ENCODE measurements at places on chromosomes 7 and 10.
A peak's percentile ranks its signal among the peaks of the same experiment; 100 is the strongest.

DNA sequence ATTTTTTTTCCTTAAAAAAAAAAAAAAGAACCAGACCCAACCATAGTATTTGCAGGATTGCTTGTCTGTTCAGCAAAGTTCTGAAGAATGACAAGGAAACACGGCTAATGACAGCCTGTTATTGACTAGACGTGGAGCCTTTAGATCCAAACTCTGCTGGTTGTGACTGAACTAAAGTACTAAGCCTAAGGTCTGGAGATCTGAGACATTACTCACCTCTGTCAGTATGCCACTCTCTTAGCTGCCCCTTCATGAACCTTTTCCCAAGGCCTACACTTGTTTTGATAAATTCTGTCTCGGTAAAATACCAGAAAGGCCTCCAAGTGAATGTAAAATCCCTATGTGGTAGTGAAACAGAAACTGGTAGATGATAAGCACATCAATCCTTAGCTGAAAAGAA lies 101.0 kb downstream of the CABCOCO1 start:
- no peak for DNase-seq

GRCh38 chr10:131743190-131744151 lies 157.3 kb upstream of the PPP2R2D start:
- DNase-seq, result no peak

DNA sequence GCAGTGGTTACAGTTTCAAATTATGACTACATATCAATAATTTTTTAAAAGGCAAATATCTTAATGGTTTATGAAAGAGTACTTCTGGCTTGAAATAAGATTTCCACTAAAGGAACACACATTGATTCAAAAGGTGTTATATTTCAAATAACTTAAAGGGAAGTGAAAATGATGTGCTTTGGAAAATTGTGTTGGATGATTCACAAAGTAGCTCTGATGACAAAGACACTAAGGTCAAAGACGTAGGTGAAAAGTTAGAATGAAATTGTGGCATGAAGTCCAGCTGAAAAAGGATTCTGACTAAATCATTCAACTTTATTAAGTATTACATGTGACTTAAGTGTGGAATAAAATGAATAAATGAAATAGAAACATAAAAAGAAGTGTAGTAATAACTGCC lies 20.8 kb upstream of the OR2A5 start:
- no peak for DNase-seq

GRCh38 chr7:20185988-20186387 lies 31.2 kb downstream of the MACC1 start:
- DNase-seq, result no peak

DNA sequence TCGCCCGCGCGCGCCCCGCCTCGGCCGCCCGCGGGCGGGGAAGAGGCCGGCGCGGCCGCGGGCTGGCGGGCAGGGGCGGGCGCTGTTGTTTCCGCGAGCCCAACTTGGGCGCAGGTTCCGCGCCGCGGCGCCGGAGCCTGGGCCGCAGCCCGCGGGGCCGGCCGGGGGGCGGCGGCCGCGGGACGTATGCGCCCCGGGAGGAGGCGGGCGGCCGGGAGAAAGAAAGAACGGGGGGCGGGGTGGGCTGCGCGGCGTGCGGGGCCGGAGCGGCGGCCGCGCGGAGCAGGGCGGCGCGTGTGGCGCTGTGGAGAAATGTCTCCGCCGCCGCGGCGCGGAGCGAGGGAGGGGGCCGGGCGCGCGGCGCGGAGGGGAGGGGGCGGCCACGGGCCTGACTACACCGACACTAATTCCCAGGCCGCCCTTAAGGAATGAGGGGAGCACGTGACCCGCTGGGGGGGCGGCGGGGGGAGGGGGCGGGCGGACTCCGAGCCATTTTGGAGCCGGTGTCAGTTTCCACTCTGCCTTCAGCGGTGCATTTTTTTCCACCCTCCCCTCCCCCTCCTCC lies at the start of gene BMI1:
Gene BMI1, plus strand, starts transcription at position 509 of the 565 bp plus-strand sequence. CDS start 5,351 bp downstream, outside the sequence.
- DNase-seq, result peak; percentile 87

DNA sequence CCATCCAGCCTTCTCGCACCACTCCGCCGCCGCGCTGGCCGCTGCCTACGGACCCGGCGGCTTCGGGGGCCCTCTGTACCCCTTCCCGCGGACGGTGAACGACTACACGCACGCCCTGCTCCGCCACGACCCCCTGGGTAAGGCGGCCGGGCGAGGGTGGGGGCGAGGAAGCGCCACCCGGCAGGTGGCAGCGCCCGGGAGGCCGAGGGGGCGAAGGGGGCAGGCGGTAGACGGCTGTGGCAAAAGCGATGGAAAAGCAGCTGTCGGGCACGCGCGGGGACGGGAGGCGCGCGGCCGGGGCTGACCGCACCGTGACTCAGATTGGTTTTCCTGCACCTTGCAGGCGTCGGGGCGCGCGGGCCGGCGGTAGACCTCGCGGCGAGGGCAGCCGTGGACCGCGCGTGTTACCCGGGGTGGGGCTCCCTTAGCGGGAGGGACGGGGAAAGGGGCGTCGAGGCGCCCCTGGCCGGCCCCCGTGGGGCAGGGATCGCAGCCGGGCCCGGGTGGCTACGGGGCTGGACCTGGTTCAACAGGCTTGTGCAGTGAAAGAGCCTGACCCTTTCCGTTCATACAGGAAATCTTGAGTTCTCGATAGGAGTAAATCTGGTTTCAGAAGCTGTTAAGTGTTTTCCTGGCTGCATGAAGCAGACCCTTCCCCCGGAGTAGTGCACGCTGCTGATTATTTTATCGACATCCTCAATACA lies 608 bp downstream of the HHEX start:
- peak; percentile 35 for DNase-seq

- peak; percentile 59 for DNase-seq
These were observed 45.6 kb downstream of the ELFN1 start for GRCh38 chr7:1715671-1716074.

GRCh38 chr7:54888067-54888733 lies 129.2 kb upstream of the SEC61G start:
- no peak for DNase-seq

DNA sequence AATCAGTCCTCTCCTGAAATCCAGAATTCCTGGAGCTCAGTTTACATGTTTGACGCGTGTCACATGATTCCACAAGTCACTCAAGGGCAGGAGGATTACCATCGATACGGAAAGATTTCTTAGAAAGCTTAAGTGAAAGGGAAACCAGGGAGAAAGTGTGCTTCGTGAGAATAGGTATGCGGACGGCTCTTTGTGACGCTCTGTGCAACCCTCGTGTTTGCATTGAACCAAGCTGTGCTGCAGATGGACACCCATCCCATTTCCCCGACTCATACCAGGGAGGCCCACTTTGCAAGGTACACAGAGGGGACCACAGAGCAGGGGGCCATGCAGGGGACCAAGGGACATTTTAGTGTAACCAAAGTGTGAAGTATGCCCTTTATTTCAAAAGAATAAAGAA lies 43.2 kb downstream of the IKZF1 start:
- no peak for DNase-seq

GRCh38 chr10:9091530-9092093 lies 1037.1 kb downstream of the GATA3 start:
- no peak for DNase-seq

- DNase-seq, result no peak
These were observed 317.1 kb upstream of the KLF6 start for GRCh38 chr10:4101918-4102654.

DNA sequence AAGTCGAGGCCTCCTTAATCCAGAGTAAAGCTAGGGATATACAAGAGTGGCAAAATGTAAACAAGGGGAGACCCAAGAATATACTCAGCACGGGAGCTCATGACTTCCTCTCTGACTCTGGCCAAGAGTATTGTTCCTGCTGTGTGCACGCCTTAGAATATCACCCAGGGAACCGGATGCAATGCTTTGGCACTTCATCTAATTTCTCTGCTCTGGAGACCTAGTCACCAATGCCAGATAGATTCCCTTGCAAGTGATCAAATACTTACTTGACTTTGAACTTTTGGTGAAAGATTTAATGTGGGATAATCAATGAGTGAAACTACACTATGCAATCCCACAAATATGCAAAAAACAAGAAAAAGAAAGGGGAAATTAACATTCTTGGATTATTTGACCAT lies 695.5 kb downstream of the INHBA start:
- DNase-seq, result peak; percentile 75

GRCh38 chr10:12689893-12690292 lies 311.6 kb downstream of the CCDC3 start:
- no peak for DNase-seq

- no peak for DNase-seq
These were observed 267.7 kb downstream of the MALRD1 start for GRCh38 chr10:19316204-19316870.

DNA sequence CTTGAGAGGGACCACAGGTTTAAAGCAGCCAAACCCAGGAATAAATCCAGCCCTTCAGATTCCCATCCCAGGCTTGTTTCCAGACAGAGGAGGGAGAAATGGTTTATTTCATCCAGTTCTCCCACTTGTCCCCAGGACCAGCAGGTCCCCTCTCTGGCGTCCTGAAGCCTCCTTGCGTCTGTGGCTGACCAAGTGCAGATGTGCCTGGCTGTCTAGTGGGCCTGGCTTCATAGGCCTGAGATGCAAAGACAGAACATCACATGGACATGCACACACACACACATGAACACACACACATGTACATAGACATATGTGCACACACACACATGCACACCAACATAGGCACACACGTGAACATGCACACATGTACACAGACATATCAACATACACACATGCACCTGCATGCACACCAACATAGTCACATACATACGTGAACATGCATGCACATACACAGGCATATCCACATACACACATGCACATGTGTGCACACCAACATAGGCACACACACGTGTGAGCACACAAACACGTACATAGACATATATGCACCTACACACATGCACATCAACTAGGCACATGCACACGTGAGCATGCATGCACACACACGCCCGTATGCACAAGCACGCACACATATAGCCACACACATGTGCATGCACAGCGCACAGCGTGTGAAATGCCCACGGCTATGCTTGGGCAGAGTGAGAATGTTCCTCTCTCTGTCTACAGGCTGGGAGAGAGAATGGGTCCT lies 10.7 kb downstream of the FOXL3 start:
- DNase-seq, result no peak

DNA sequence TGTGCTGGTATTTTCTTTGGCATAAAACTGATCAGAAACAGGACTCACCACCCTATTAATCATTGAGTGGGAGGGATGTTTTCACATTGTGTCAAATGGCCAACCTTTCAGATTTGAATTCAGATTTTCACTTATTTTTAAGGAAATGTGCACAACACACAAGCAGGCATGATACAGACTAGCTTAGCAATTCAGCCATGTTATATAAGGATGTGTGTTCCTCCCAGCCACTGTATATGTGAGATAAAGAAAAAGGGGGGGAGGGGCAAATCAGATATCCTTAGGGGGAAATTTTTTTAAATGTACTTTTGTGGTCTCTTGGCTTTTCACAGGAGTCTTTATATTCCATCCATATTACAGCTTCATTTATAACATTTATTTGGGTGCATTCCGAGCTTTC lies 3.1 kb downstream of the GAD2 start:
- no peak for DNase-seq

- no peak for DNase-seq
These were observed 100.1 kb upstream of the PTN start for GRCh38 chr7:137443616-137444015.

DNA sequence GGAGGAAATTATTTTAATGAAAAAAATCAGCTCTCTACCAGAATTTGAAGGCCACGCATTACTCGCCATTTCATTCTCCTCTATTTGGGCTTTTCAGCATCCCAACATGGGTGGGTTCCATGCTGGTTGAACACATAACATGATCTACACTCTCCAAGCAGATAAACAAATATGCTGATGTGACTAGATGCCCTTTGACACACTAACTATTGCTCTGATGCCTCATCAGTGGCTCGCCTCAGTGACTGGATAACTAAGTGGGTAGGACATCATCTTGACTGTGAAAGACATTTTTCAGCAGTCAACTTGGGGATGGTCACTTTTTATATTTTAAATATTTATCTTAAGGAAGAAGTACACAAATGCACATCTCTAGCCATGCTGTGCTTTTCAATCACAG lies 113.9 kb upstream of the LAMB4 start:
- DNase-seq, result no peak

GRCh38 chr10:96205580-96205979 lies 65.8 kb downstream of the BLNK start:
- no peak for DNase-seq

DNA sequence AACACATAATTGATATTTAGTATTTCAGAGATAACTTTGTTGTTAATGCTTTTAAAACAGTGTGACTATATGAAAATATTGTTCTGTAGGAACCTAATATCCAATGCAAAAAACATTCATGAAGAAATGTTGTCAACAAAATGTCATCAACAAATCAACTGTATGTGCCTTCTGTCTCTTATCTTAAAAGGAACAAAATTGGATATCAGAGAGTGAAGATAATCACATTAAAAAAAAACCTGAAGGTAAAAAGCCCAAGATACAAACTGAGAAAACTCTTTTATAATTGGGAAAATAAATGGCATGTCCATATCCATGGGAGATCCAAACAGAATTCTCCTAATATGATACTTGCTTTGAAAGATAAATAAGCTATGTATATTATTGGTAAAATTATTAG lies 33.9 kb downstream of the ICA1 start:
- DNase-seq, result no peak

DNA sequence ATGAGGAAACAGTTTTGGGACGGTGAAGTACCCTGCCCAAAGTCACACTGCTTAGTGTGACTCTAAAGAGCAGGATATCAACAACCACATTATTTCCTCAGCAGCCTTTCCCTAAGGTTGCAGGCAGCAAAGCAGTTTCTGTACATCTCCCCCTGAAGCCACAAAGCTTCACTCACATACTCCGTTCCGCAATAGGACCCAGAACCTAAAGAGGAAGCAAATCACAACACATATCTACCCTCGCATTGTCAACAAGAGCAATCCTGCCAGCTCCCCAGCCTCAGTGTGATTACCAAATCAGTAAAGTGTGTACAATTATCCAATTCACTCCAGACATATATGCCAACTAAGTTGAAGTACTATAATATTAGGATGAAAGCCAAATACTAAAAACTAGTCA lies 30.8 kb downstream of the VAX1 start:
- no peak for DNase-seq

DNA sequence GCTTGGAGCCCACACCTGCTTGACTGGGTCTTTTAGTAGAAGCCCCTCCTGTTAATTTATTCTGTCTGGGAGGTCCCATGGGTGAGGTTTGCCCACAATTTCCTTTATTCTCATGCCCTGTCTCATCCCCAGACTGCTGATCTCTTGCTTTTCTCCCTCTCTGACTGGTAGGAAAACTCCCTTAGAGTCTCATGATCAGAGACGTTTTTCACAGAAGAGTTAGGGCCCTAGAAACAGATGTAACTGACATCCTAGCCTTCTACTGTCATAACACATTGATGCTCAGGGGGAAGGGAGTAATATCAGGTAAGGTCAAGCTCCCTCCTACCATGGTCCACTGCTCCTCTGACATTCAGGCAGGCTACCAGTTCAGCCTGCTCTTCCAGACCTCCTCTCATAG lies 43.7 kb upstream of the WASL start:
- no peak for DNase-seq

- no peak for DNase-seq
These were observed 4.2 kb downstream of the CYP2C18 start for GRCh38 chr10:94687625-94688248.

All from NCI-H82 (cell line).